Osteocyte (in vitro differentiated cells): ENCODE measurements at places on chromosomes 4 and X. TPM values are rescaled to one million over a fixed set of nuclear protein-coding genes. Genes with fewer than 3 reads are reported as not detected.

GRCh38 chr4:52964011-52964410 is 101.9 kb downstream of the RASL11B start:
- DNase-seq, result no peak
- no peaks in the 10 kb centered on the region for H3K27me3 ChIP-seq
- H3K4me3 ChIP-seq, result no peak overlapping the region
- H3K4me1 ChIP-seq, result peaks cover 4% of the 10 kb centered on the region
- no peak overlapping the region for H3K27ac ChIP-seq
- H3K36me3 ChIP-seq, result no peaks in the 10 kb centered on the region

DNA sequence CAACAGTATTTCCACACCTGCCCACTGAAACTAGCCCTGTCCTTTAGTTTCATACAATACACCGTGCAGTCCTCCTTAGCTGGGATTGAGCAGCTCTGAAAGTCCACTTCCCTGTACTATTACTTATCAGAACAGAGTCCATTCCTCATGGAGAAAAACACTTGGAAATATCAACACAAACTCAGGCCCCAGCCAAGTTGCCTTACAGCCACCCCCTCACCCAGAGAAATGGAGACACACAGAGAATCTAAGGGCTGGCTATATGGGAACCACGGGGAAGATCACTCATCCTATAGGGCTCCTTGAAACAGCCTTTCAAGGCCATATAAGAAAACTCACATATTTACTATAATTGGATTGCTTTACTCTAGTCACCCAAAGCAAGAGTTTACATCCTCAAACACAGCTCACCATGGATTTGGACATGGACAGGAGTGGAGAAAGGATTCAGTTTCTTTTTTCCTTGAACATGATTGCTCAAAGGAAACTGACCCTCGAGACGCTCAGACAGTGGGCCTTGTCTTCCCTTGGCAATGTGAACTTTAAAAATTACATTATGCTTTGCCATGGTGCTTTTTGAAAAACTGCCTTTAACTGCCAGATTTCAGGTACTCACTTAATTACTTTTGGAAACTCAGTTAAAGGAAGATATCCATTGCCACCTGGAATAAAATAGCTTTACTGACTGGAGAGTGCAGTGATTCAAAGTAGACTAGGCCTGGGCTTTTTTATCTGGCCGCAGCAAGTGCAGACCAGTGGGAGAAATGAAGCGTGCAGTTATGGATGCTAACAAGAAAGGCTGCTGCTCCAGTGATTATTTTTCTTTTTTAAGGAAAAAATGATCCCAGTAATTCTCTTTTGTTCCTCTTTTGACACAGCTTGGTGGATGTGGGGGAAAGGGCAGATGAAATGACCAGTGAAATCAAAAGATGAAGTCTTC is 1.6 kb downstream of the SCARB2 start:
- H3K27me3 ChIP-seq, result no peaks in the 10 kb centered on the region
- DNase-seq, result no peak
- H3K4me3 ChIP-seq, result peak overlapping the region; percentile 97
- no peaks in the 10 kb centered on the region for H3K36me3 ChIP-seq

Gene FAM9B
- total RNA-seq, result not detected in 2 replicates

DNA sequence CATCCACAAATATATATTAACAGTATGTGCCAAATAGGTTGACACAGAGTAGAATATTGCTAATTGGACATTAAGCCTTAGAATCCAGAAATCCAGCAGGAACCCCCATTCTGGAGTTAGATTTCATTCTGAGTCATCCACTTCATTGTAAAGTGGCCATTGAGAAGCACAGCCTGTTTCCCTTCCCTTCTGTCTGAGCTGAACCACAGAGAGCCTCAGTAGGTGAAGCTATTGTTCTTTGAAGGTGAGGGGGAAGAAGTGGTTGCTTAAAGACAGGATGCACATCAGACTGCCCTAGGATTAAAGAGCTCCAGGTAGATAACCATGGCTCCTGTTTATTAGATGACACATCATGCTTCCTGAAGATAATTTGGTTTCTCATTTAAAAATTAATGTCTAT is 30.6 kb upstream of the MCF2 start:
- no peak for DNase-seq
- peak overlapping the region; percentile 53 for H3K27ac ChIP-seq
- peaks cover 9% of the 10 kb centered on the region for H3K36me3 ChIP-seq
- H3K4me1 ChIP-seq, result peaks cover 21% of the 10 kb centered on the region
- H3K27me3 ChIP-seq, result no peaks in the 10 kb centered on the region
